ENCODE measurements at places on chromosomes 2 and 18. TPM values are rescaled to one million over a fixed set of nuclear protein-coding genes. Genes with fewer than 3 reads are reported as not detected.

PLGLB1 gene
- total RNA-seq = 0.13 TPM

NLRC4 gene
- not detected for total RNA-seq

SCN1A gene
- total RNA-seq = not detected

SH3RF3 gene
- 8.6 TPM for total RNA-seq

AKAIN1 gene
- total RNA-seq = not detected

ACVR1C gene
- 0.05 TPM for total RNA-seq

CRYGC gene
- not detected for total RNA-seq

IL1RL1 gene
- 2.8 TPM for total RNA-seq

MEP1B gene
- not detected for total RNA-seq

TMEM247 gene
- not detected for total RNA-seq
